ENCODE measurements at places on chromosomes 16 and 17.

DNA sequence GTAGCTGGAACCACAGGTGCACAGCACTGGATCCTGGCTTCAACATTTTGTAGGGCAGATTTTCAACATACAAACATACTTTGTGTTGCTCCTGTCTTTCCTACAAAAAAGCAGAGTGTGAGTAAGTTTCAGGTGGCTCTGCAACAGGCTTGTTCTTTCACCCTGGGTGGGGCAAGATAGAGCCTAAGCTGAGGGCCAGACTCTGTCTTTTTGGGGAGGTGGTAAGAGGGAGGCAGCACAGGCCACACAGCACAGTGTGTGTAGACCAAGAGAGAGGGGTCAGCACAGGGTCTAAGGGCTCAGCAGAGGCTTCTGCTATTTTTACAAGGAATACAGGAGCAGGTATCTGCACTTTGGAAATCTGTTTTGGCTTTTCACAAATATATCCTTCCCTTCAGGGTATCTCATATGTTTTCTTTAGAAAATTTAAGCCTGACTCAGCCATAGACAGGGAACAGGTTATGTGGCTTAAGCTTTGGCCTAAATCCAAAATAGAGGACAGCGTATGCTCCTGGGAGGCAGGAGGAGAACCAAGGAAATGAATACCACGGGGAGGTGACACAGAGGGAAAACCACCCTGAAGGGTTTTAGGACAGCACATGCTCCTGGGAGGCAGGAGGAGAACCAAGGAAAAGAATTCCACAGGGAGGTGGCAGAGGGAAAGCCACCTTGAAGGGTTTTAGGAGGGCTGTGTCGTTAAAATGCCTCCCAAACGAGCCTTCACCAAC lies 21.6 kb downstream of the EMC8 start:
- DNase-seq: no peak

DNA sequence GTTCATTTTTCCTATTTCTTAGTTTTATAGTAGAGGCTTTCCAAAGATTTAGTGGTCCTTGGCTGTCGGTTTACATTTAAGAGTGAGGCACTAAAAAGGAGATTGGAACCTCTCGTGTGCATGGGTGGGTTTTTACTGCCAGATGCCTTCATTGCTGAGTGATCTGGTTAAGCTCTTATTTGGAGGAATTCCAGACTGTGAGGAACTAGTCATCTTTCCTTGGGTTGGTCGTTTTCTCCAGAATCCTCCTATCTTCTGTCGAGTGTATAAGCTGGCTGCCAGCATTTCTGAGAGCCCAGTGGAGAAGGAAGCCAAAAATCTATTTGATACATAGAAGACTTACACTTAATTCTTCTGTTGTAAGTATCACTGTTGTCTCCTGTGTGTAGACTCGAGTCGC lies 22.6 kb downstream of the IST1 start:
- no peak for DNase-seq

DNA sequence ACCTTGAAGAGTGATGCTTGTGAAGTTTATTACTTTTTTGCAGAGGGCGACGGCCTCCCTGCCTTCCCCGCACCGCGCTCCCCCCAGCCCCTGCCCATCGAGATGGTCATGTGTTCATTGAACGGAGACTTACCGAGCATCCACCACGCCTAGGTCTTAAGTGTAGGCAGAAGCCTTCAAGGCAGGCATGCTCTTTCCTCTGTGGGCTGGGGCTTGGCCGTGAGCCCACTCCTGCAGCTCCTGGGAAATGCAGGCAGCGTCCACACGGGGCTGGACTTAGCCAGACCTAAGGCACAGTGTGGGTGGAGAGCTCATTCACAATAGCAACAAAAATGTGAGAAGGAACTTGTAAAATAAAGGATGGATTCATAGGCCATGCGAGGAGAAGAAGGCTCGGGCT lies 19.2 kb downstream of the RNF213 start:
- DNase-seq: no peak

- DNase-seq: no peak
Measured at GRCh38 chr17:76241204-76241538, 878 bp upstream of the RNF157 start.

DNA sequence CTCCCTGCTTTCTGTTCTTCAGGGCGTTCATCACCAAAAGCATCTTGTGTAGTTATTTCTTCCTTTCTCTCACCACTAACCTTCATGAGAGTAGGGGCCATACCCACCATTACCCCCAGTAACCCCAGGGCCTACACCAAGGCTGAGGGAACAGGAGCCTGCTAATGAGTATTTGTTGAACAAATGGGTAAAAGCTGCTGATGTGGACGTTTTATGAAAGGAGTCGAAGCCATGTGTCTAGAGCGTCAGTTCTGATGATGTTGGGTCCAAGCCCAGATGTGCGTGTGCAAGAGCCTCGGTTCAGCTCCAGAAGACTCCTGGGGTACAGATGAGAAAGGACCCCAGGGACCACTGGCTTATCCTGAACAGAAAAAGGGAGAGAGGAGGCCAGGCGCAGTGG lies 77.1 kb upstream of the TBC1D3K start:
- DNase-seq: no peak

DNA sequence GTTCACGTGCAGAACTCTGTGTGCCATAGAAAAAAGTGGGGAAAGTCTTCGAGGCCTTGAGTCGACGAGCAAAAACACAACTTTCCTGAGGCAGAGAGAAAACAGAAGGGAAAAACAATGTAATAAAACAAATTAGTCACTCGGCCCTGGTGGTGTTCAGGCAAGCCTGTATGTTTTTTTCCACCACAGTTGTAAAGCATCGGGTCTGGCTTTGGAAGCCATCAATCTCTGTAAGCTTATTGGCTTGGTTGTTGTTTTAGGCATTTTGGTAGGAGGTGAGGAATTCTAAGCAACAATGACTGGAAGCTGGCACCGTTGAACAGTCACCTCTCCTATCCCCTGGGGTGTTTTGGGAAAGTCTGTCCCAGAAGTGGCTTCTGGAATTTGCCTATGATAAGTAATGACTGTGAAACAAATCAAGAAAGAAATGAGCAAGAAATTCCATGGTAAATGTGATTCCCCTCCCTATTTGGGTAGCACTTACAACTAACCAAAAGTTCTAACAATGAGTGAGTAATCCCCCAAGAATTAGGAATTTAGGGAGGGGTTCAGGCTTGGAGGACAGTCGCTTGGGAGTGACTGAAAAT lies 2.8 kb downstream of the CDH13 start:
- DNase-seq: no peak

GRCh38 chr16:12440228-12440530 lies 363.5 kb downstream of the CPPED1 start:
- no peak for DNase-seq

DNA sequence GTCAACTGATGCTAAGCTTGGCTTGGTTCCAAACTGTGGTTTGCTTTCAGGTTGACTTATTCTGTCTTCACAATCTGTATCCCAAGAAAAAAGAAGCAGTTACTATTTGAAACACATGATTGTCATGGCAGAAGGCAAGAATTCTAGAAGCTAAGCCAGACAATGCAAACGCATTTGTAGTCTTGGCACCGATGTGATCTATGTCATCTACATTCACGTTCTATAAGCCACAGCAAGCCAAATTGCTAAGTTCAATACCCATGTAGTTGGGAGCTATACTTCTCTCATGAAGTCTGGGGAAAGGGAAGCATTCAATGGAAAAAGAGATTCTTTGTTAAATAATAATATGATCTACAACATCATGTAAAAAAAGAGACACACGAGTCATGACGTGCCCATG lies 18.3 kb upstream of the KIF2B start:
- no peak for DNase-seq

- DNase-seq: no peak
Measured at GRCh38 chr17:49783791-49784190, 4.7 kb upstream of the KAT7 start.

DNA sequence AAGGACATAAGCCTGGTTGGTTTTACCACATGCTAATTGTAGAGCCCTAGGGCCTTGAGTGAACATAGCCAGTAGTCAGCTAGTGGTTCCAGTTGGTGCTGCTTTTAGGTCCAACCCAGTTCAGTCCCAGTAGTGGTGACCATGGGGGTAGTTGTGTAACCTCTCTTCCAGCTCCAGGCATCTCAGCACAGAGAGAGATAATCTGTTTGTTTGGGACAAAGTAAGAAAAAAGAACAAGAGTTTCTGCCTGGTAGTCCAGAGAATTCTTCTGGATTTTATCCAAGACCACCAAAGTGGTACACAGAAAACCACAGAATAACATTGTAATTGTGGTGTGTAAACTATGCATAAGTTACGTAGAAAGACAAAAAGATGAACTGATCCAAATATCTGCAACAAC lies 5.2 kb upstream of the CCL13 start:
- no peak for DNase-seq

DNA sequence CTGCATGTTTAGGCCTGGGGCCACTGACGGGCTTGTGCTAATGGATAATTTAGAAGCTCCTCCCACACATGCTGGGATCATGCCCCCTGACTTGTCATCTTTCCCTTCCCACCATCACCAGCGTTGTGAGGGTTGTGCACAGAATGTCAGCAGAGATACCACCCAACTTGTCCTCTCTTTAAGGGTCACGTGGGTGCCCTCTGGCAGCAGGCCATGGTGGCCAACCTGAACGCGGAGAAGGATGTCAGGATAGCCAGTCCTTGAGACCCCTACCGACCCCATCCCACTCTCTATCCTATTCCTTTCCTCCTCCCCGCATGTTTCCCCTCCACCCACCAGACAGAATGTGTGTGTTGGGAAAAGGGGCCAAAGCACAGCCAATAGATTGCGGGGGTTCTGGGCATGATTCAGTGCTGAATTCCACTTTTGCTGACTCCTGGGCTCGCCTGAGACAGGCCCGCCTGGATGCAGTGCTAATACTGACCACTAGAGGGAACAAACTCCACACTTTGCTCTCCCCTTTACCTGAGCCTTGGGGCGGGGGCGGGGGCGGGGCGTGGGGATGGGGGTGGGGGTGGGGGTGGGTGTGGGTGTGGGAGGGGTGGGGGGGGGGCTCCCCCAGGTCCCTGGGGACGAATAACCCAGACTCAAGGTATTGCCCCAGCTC lies at the start of gene GH2:
GH2 (minus strand) TSS at position 10 of the 667 bp plus-strand sequence. CDS start 143 bp downstream, outside the sequence.
- DNase-seq: peak; percentile 30

DNA sequence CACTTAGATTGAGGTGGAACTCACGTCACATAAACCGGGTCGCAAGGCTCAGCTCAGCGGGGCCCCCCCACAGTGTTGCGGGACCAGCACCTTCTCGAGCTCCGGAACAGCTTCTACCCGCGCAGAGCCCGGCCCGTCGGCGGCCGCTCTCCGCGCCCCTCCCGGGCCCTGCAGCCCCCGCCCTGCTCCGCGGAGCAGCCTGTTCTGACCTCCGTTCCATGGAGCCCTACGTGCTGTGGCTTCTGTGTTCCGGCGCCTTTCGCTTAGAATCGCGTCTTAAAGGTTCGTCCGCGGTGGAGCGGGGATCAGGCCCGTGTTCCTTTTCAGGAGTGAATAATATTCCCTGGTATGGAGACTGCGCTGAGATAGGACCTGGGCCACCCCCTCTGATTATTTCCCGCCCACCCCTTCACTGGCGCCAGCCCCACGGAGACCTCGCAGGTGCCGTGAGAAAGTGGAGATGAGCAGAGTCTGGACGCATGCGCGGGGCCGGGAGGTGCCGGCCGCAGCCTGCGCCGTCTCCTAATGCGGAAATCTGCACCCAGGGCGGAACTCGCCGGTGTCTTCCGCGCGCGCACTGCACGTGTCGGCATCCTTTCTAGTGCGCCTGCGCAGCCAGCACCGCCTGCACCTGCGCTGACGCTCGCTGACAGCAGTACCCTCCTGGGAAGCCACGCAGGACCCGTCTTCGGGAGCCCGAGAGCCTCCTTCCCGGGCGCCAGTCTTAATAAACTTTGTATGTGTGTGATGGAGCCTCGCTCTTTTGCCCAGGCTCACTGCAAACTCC lies 30.9 kb downstream of the ZNF778 start:
- DNase-seq: no peak
